ENCODE measurements at places on chromosomes 7 and 10. TPM values are rescaled to one million over a fixed set of nuclear protein-coding genes. Genes with fewer than 3 reads are reported as not detected.

DNA sequence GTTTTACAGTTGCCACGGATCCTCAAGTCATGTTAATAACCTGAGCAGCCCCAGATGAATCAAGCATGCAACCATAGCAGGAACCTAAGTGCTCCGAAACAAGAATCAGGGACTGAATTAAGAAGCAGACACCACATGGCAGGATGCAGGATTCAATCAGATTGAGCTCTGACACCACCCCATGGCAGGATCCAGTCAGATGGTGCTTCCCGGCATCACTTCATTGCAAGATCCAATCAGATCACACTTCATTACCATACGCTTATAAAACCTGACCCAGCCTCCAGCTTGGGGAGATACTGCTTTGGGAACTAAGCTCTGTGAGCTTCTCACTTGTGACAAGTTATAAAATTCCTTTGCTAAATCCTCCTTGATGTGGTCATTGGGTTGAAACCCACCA lies 55.3 kb downstream of the ABCB4 start:
- DNase-seq, result no peak

- DNase-seq, result no peak
Measured at GRCh38 chr10:20017961-20018360, 201.7 kb downstream of the PLXDC2 start.

The AGR3 gene
- total RNA-seq, result not detected

- DNase-seq, result no peak
Measured at GRCh38 chr7:5282543-5283316, at the start of gene SLC29A4. Gene SLC29A4, plus strand, starts transcription at chr7:5282943. Its CDS starts 4,874 bp downstream, at chr7:5287817.

- DNase-seq, result no peak
Measured at GRCh38 chr7:146647445-146647844, 530.8 kb downstream of the CNTNAP2 start.

- DNase-seq, result no peak
Measured at GRCh38 chr7:36526863-36527548, 137.3 kb downstream of the ANLN start.

DNA sequence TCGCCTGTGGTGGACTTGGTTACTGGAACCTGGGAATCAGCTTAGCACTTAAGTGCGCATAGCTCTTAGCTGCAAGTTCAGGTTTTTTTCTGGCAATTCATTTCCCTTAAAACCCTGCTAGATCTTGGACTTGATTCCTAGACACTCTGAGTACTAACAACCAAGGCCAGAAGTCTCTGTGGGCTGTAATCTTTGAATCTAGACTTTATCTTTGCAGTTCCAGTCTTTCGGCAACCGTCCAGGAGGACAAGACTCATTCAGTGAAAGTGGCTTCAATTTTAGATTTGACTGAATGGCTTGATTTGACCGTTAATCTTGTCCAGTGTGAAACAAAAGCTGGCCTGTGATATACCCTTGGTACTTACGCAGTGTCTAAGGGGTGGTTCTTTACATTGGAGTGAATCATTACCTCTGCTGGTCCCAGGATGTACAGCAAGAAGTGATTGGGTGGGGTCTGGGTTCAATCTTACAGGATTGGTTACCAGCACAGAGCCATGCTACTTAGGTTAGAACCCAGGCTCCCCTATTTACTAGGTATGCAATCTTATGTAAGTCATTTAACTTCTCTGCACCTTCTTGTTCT lies 16.4 kb downstream of the PTTG1IP2 start:
- DNase-seq, result no peak

- DNase-seq, result no peak
Measured at GRCh38 chr7:94634502-94634901, 21.4 kb downstream of the SGCE start.

DNA sequence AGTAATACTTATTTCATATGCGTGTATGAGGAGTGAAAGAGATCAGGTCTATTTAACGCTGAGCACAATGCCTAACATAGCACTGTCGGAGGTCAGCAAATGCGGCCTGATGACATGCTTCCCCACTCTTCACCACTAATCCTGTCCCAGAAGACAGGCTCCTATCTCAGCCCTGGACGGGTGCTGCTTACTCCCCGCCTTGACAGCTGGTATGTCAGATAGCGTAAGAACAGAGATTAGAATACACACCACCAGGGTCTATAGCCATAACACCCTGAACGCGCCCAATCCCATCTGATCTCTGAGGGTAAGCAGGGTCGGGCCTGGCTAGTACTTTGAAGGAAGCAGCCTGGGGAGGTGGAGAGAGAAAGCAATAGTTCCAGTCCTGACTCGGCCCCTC lies 32.3 kb upstream of the TM9SF3 start:
- DNase-seq, result no peak

The MKI67 gene
- total RNA-seq, result 13.5 TPM

The PKD2L1 gene
- not detected for total RNA-seq

DNA sequence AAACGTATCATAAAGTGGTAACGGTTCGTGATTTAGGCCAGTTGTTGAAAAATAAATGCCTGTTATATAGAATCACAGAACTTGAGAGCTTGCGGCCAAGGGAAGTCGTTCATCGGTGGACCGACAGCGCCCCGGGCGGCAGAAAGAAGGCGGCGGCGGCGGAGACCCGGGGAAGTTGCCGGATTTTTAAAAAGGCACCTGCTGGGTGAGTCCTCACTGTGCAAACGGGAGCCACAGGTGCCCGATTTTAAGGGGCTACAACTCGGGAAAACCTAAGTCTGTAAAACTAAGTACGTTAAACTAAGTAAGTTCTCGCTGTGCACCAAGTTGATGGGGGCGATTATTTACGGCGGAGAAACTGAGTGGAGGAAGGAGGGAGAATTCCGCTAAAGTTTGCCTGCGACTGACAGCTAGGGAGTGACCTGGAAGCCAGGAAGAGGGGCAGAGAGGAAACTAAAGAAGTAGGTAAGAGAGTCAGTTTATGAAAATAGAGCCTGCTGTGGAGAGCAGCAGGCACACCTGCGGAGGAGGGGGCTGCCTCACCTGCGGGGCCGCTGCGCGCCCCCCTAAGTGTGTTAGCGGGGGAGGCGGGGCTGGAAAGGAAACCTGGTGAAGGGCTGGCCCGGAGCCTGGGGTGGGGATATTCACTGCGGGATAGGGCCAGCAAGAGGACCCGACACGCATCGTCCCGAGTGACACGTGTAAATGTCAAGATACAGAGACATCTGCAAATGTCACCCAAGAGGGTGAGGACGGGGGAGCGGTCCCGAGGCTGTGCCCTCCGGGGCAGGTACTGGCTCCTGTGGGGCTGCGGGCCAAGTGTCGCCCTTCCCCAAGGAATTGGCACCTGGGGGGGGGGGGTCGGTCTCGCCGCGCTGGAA lies 996 bp downstream of the ADAM12 start:
- no peak for DNase-seq

- no peak for DNase-seq
Measured at GRCh38 chr7:134851141-134851540, 71.7 kb downstream of the CALD1 start.

The IL15RA gene
- 17.7 TPM for total RNA-seq

The BMPR1A gene
- total RNA-seq, result 8.8 TPM

The TWIST1 gene
- 0.39 TPM for total RNA-seq

DNA sequence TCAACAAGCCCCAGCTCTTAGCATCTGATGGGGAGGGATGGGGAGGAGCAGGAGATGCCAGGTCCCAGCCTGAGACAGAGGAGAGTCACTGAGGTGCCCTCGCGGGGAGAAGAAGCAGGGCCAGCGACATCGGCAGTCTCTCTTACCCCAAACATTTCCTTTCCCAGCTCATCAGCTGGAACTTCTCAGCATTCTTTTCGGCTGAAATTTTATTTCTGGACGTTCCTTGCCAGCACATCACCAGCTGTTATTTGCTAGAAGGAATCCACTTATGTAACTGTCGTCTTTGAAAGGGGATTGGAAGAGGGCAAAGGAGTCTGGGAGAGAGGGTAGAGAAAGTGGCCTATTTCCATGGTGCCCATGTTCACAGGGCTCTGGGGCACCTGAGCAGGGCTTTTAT lies 101.0 kb upstream of the SHH start:
- DNase-seq, result no peak

The ATOH7 gene
- total RNA-seq, result not detected

The PLCE1 gene
- not detected for total RNA-seq

- DNase-seq, result no peak
Measured at GRCh38 chr7:77797734-77798393, 370 bp downstream of the TMEM60 start.

- no peak for DNase-seq
Measured at GRCh38 chr7:7851991-7852390, 116.6 kb upstream of the GLCCI1 start.

DNA sequence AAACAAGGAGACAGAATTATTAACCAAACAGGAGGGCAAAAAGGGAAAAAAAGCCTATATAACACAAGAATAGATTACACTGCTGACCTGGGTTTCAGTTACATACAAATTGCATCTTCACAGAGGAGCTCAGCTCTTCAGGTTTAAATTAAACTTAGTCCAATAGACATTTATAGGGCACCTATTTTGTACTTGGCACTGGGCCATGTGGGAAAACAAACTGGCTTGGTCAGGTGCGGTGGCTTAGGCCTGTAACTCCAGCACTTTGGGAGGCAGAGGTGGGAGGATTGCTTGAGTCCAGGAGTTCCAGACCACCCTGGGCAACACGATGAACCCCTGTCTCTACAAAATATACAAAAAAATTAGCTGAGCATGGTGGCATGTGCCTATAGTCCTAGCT lies 62.3 kb upstream of the CCDC6 start:
- DNase-seq, result no peak

- DNase-seq, result no peak
Measured at GRCh38 chr10:50788951-50789945, 49.5 kb downstream of the ASAH2B start.

DNA sequence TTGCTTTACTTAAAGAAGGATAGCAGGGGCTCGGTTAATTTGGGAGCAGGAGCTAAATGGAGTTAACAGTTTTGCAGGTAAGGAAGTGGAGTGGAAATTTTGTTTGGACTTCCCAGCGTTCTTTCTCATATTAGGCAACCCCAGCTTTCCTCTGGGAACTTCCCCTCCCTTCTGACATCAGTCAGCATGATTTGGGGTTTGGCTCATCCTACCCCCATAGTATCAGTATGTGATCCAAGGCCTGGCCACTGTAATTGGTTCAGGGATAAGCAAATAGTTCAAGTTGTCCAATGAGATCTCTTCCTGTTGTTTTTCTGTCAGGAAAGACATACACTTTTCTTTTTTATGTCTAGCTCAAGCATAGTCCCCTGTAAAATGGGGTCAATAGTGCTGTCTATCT lies 125.6 kb upstream of the CDK6 start:
- no peak for DNase-seq

DNA sequence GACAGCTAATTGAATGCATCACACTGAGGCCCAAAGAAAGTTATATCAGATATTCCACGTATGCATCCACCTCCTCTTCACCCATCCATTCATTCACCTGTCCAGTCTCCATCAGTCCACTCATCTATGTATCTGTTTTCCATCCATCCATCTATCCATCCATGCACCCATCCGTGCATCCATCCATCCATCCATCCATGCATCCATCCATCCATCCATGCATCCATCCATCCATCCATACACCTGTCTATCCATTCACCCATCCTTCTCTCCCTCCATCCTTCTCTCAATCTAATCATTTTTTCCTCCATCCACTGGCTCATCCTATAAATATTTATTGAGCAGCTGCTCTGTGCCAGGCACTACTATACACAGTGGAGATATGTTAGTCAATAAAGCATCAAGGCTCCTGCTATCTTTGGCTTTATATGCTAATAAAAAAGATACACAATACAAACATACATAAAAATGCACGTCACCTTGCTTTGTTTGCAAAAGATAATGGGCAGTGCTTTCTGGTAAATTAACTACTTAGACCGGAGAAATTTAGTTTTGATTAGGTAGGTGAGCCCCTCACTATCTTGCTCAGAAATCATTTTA lies 442.0 kb upstream of the KLF6 start:
- no peak for DNase-seq

DNA sequence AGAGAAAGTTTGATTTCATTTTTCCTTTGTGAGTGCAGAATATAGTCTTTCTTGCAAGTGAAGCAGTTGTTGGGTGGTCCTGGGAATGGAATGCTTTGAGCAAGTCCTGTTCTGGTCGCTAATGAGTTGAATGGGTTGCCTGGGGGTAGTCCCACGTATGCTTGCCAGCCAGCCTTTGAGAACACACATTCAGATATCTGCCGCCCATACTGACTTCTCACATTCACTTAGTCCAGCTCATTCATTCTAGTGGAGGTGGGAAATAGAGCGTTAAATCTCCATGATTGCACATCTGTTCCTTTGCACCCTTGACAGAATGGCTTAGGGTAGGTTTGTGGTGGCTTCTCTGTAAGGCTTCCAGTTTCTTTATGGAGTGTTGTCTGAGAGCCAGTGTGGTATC lies 256.6 kb downstream of the SORCS3 start:
- DNase-seq, result no peak

The PIK3AP1 gene
- 1.5 TPM for total RNA-seq

DNA sequence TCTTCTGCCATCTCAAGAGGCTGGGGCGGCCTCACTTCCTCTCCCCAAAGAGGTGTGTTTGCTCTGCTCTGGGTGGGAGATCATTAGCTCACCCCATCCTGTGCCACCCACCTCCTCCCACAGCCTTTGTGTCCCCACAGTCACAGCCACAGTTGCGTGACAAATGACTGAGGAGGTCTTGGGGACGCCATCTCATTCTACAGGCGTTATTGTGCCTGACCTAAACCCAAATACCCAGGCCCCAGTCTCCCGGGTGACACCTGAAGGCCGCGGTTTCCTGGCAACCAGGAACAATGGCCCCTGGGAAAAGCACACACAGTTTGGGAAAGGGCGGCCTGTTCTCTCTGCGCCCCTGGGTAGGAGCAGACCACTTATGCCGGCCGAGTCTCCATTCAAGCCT lies 51.6 kb downstream of the SLIT1 start:
- no peak for DNase-seq

- DNase-seq, result no peak
Measured at GRCh38 chr10:92742331-92743228, 52.8 kb downstream of the HHEX start.

DNA sequence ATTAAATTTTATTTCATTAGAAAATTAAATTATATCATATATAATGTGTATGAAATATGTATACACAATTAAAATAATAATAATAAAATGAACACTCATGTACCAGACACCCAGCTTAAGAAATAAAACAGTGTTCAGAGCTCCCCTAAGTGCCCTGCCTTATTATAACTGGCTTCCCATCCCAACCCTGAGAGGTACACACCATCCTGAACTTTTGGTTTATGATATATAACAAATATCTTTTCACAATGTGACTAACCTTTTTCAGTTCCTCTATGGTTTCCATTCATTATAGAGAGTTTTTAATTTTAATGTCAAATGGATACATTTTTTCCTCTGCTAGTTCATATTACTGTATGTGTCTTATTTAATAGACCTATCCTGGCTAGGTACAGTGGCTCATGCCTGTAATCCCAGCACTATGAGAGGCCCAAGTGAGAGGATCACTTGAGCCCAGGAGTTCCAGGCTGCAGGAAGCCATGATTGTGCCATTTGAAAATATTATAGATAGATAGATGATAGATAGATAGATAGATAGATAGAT lies 24.0 kb upstream of the STEAP2 start:
- DNase-seq, result no peak

The ANXA8L1 gene
- not detected for total RNA-seq

GRCh38 chr10:121324678-121325213 lies 273.5 kb downstream of the FGFR2 start:
- no peak for DNase-seq

The SYCE1 gene
- total RNA-seq, result 1.7 TPM

Measured in CD4-positive, CD25-positive, alpha-beta regulatory T cell (primary cell).